Glomerular endothelial cell (primary cell): ENCODE measurements at places on chromosomes 12 and 14. TPM values are rescaled to one million over a fixed set of nuclear protein-coding genes. Genes with fewer than 3 reads are reported as not detected.

DNA sequence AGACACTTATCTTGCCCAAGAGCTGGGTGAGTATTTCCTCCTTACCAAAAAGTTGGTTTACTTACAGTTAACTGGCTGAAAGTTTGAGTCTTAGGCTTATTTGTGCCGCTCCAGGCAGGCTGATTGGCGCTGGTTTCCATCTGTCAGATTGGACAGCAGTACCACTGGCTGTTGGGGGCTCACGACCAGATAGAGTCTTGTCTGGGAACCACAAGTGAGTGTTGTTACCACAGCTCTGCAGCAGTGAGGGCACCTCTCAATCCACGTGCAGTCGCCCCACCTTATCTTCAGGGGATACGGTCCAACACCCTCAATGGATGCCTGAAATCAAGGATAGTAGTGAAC lies 58.9 kb downstream of the DDX51 start:
- no peak for DNase-seq

- no peak for DNase-seq
Observed at GRCh38 chr14:105300542-105301102, at the start of gene BRF1. Gene BRF1, minus strand, starts transcription at chr14:105301001. Its CDS starts 372 bp downstream, at chr14:105300629.

DNA sequence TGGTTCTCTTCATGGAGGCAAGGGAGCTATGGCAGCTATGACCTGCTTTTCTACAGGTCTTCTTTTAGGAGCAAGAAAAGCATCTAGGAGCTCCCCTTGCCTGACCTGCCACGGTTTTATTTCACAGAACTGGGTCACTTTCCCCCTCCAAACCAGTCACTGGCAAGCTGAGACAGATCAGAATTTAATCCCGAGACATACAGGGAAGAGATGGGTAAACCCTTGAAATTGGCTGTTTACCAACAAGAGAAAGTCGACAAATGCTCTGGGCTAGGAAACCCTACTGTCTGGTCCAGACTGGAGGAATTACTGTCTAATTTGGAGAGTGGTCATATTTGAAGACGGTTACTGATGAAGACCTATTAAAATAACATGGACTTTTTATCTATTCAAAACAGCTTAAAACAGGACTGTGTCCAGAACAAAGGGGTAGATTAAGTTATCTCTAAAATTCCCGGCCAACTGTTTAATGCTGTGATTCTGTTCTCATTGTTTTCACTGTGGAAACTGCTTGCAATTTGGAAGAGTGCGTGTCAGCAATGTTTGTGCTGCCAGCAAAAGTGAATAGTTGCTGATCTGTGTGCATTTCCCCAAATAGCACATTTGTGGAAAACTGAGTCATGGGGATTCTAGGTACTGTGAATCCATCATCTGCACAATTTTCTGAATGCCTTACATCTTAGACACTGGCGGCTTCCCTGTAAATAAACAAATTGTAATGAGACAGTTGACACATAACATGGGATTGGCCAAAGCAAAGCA lies 73.4 kb upstream of the EEA1 start:
- DNase-seq: peak; percentile 86

GRCh38 chr12:3275171-3276041 lies 198.2 kb downstream of the TSPAN9 start:
- DNase-seq: no peak

- DNase-seq: no peak
Observed at GRCh38 chr14:49516286-49516685, 69.9 kb downstream of the RPS29 start.

The NTN4 gene
- total RNA-seq: 104 and 211 TPM in 2 replicates
